ENCODE measurements at places on chromosomes 16 and 17. TPM values are rescaled to one million over a fixed set of nuclear protein-coding genes. Genes with fewer than 3 reads are reported as not detected.

Gene PHKB
- 62.7 TPM for total RNA-seq

Gene P2RX5
- total RNA-seq: 18.2 TPM

Gene CNGB1
- not detected for total RNA-seq

Gene CES3
- total RNA-seq: not detected

Gene GAS7
- total RNA-seq: 7.3 TPM

Gene EIF1
- 810 TPM for total RNA-seq

Gene SLC38A8
- not detected for total RNA-seq

Gene ZG16
- not detected for total RNA-seq

Gene OGFOD3
- total RNA-seq: 31.6 TPM

Gene MTSS2
- total RNA-seq: 88.5 TPM

Gene CCR7
- total RNA-seq: not detected

Gene CCL2
- 80.8 TPM for total RNA-seq

Gene UBALD2
- total RNA-seq: 22.1 TPM

Gene SLC39A11
- 35.5 TPM for total RNA-seq

Data from HFFc6 (cell line).